ENCODE measurements at places on chromosomes 11 and 22. TPM values are rescaled to one million over a fixed set of nuclear protein-coding genes. Genes with fewer than 3 reads are reported as not detected.

GRCh38 chr11:128095466-128095981 is 491.8 kb downstream of the ETS1 start:
- DNase-seq, result peak; percentile 90

DNA sequence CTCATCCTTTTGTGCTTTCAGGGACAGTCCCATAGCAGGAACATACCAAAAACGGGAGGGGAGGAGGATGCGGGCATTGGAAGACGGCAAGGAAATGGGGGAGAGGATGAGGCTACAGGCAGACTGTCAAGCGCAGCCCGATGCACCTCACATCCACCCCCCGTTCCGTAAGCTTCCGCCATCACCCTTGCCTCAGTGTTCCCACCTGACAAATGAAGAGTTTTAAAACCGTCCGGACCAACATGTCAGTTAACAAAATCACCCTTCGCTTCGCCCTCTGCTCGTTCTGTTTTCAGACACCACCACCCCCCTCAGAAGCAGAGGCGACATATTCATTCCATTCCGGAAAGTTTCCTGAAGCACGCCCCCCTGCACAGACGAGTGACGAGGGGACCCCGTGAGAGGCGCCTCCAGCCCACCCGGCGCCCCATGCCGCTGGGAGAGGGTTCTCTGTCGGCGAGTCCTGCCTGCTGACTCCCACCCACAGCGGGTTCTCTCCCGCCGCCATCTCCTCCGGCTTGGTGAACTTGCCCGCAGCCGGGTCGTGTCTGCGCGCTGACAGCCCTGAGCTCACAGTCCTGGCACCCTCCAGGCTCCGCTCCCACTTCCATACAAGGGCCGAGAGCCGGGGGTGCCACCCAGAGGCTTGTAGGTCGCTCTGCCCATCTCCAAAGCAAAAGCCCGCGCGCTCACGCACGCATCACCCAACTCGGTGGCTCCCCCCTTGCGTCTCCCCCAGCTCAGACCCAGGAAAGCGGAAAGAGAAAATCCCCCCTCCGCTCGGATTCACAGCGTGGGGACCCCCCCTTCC is 1.5 kb downstream of the IGSF9B start:
- no peak for DNase-seq

Gene PTPN5
- 0.07 TPM for total RNA-seq

DNA sequence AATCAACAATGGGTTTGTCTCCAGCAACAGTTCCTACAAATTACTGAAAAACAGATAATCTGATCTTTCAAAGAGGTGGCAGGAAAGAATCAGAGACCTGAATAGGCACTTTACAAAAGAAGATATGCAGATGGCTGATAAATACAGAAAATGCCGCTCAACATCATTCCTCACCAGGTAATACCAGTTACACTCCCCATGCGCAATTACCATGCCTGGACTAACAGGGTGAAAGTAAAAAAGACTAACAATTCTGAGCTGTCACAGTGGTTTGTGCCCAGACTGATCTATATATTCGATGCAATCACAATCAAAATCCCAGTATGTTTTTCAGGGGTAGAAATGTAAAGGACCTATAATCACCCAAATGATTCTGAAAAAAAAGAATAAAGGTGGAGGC is 10.0 kb downstream of the SNX32 start:
- no peak for DNase-seq

DNA sequence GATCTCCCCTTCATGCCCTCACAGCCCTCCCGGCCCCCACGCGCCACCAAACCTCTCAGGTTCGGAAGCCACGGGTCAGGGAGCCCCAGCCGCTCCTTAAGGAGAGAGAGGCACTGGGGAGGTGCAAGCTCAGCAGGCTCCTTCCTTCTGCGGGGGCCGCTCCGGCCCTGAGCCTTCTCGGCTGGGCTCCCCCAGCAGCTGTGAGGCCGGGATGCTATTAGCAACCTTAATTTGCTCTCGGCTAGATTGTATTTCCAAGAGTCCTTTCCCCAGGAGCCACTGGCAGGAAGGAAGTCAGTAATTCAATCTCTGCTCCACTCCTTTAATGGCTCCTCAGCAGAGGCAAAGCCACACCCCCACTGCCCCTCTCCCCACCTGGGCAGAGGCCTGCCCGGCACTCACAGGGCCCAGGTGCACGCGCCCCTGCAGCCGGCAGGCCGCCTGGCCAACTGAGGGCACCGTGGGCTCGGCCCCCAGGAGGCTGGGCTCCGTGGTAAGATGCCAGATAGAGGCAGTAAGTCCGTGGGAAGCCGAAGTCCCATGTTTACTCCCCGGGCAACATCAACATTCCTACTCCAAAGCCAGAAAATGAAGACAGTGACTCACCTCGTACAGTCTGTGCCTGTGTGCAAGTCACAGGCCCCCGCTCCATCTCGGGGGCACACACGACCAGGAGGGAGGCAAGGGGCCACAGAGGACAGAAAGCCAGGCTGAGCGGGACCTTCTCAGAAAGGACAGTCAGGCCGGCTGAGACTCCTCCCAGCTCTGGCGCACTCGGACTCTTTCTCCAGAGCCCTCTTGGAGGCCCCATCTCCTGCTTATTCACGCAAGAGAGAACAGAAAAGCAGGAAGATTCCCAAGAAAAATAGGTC is 5.2 kb downstream of the IGSF9B start:
- no peak for DNase-seq

Gene CALCA
- total RNA-seq, result 6.0 TPM

Gene ASPHD2
- 16.3 TPM for total RNA-seq

Gene LRRC56
- total RNA-seq, result 1.9 TPM

DNA sequence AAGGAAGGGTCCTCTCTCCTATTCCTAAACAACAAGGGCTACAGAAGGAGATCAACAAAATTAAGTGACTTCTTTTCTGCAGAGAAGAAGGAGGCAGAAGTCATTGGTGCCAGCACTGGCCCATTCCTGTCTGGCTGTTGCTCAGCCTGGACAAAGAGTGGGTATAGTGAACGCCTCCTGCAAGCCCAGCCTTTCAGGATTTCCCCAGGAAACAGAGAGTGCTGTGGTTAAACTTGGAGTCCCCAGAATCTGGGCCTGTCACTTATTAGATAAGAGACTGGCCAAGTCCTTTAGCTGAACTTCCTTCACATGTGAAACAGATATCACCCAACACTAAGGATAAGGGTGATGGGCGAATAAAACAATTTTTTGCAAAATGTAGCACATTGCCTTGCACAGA is 10.9 kb downstream of the TST start:
- no peak for DNase-seq

DNA sequence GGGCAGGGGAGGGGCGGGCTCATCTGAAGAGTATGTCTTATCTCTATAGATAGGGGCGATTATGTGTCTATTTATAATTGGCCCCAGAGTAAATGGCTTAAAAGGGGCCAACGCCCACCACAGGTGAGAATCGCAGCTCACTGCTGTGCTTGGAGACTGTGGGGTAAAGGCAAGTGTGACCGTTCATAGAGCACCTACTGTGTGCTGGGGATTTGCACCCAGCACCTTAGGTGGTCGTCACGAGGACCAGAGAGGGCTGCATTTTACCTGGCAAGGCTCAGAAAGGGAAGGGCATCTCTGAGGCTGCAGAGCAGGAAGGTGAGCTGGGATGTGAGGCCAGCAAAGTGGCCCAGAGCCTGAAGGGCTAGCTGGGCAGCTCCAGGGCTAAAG is 13.7 kb upstream of the TCF20 start:
- no peak for DNase-seq

Gene GLYATL1B
- total RNA-seq, result not detected

Gene ASRGL1
- total RNA-seq, result 20.3 TPM

DNA sequence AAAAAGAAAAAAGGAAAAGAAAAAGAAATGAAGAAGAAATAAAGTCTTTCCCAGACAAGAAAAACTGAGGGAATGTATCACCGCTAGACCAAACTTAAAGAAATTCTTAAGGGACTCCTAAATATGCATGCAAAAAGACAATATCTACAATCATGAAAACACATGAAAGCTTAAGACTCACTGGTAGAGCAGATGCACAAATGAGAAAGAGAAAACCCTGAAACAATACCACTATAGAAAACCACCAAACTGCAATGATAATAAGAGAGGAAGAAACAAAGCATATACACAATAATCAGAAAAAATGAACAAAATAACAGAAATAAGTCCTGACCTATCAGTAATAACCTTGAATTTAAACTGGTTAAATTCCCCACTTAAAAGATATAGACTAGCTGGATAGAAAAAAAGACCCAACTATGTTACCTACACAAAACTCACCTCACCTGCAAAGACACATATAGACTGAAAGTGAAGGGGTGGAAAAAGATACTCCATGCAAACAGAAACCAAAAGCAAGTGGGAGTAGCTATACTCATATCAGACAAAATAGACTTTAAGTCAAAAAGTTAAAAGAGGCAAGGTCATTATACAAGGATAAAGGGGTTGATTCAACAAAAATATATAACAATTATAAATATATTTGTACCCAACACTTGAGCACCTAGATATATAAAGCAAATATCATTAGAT is 61.3 kb upstream of the NARS2 start:
- no peak for DNase-seq

- no peak for DNase-seq
Measured at GRCh38 chr11:8372641-8373381, 109.1 kb upstream of the LMO1 start.

DNA sequence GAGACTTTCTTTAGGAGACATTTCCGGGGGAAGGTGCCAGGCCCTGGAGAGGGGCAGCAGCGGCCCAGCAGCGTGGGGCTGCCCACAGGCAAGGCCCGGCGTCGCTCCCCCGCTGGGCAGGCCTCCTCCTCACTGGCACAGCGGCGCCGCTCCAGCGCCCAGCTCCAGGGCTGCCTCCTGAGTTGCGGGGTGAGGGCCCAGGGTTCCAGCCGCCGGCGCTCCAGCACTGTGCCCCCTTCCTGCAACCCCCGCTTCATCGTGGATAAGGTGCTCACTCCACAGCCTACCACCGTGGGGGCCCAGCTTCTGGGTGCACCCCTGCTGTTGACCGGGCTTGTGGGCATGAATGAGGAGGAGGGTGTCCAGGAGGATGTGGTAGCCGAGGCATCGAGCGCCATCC is 15.2 kb upstream of the MDK start:
- DNase-seq, result no peak

GRCh38 chr11:129252621-129253020 is 60.5 kb upstream of the ARHGAP32 start:
- DNase-seq, result no peak
